ENCODE measurements at places on chromosomes 5 and 9. TPM values are rescaled to one million over a fixed set of nuclear protein-coding genes. Genes with fewer than 3 reads are reported as not detected.

DNA sequence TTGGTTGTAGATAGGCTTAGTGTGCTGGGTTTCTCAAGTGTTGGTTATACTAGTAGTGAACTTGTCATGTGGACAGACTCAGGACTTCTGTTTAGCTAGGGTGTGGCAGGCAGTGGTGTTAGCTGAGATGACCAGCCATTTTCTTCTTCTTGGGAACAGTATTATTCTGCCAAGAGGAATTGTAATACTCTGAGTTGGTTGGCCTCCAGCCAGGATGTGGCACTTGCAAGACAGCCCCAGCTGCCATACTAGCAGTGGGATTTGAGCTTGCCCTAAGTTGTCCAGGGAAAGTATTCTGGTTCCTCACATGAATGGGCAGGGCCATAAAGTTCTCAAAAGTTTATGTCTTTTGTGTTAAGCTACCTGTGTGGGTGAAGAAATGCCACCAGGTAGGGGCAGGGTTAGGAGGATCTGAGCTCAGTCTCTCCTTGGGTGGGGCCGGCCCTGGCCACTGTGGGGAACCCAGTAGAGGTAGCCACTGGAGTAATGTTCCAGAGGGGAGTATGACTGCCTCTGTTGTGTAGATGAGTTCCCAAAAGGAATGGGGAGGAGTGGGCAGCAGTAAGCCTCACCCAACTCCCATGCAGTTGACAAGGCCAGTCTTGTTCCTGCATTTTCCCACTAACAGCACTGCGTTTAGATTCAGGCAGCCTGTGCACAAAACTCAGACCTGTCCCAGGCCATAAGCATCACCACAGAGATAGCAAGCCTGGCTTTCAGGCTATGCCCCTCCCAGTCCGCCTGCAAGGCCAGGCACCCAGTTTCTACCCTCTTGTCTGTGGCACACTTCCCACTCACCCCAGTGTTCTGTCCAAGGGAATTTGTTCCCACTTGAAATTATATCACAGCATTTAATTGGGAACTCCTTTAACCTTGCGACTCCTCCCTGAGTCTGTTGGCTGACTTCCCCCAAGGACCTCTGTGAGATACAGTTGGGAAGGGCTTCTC lies 250.7 kb downstream of the ANXA1 start:
- no peak for DNase-seq

Gene PCDHGA7
- polyA plus RNA-seq, result 1.7 TPM

Gene CDKN2B
- 0.79 TPM for polyA plus RNA-seq

Gene PCDHB5
- 2.7 TPM for polyA plus RNA-seq

Gene DBH
- 0.45 TPM for polyA plus RNA-seq

DNA sequence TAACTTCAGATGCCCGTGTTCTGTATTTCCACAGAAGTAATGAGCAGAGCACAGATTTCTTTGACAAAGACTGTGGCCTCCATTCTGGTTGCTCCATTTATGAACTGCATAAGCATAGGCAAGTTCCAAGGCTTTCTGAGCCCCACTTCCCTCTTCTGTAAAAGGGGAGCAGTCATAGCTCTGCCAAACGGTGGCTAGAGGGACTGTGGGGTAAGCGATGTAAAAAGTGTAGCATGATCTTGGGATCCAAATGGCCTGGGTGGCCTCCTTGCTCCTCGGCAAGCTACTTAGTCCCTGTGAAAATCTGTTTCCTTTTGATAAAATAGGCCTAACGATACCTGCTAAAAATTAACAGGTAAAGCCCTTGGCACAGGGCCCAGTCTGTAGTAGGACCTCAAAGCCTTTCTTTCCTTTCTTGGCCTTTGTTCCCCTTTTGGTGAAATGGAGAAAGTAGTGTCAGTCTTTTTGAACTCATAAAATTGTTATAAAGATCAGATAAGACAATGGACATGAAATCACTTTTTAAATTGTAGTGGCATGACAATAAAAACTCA lies 646.6 kb downstream of the ACTL7B start:
- no peak for DNase-seq

DNA sequence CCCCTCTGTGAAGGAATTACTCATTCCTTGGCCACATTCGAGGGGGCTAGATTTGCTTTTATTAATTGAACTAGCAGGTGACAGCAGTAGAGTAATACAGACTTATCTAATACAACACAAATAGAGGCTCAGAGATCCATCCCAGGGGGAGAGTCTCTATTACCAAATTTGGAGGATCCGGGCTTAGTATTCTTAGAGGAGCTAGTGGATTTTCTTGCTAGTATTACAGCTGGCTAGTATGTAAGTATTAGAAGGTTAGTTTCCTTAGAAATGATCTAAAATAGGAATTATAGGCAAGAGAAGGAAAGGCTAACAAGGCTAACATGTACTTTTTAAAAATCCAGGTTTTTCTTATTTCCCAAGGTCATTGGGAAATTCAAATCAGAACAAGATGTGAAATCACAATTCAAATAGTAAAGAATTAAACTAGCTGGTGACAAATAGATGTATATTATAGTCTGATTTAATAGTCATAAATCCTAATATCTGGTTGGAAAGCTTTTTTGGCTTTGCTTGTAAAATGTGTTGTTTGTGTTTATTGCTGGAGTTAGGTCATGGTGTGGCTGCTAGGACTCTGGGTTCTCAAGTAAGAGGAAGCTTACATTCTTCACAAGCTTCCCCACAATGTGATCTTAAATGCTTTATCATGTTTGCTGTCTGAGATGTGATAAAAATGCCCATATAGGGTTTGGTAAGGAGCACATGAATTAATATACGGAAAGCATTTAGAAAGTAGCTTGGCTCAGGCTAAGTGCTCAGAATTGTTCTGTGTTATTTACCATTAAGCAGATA lies 160.4 kb upstream of the MPDZ start:
- DNase-seq, result no peak

Gene IL9
- polyA plus RNA-seq, result not detected

Gene CER1
- polyA plus RNA-seq, result not detected

DNA sequence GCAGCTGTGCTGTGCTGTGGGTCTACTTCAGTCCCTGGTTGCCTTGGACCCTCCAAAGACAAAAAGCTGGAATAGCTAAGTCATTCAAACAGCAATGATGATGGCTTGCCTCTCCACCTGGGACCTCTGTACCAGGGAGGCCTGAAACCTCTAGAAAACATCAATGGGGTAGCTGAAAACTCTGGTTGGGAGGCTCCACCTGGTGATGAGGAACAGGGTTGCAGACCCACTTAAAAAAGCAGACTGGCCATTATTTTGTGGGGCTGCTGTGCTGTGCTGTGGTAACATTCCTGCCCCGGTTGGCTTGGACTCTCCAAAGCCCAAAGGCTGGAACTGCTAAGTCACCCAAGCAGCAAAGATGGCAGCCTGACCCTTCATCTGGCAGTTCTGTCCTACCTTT lies 839.3 kb upstream of the ARRDC3 start:
- DNase-seq, result no peak

Gene DND1
- polyA plus RNA-seq, result not detected

Gene MYMK
- polyA plus RNA-seq, result 44.1 TPM

Gene ISL1
- 0.13 TPM for polyA plus RNA-seq

Gene SH3TC2
- polyA plus RNA-seq, result 2.3 TPM

DNA sequence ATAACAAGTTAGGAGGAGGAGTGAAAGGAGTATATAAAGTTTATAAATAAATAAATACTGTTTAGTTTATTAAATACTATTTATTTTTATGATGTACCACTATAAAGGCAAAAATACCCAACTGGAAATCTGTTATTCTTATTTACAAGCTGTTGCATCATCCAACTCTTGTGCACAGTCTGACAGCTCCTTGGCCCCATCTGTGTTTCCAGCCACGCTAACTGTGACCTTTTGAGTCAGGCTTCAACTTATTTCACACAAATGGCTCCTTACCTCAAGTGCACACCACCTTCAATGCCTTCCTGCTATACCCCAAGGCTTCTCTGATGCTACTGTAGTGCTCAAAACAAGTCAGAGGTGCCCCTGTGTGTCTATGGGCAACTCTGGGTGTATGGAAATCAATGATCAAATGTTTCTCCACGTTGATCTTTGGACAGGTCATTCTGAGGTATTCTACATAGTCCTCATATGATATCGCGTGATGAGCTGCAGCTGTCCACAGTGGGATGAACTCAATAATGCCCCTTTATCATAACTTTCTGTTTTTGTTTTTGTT lies 303.2 kb upstream of the GRAMD2B start:
- DNase-seq, result no peak

DNA sequence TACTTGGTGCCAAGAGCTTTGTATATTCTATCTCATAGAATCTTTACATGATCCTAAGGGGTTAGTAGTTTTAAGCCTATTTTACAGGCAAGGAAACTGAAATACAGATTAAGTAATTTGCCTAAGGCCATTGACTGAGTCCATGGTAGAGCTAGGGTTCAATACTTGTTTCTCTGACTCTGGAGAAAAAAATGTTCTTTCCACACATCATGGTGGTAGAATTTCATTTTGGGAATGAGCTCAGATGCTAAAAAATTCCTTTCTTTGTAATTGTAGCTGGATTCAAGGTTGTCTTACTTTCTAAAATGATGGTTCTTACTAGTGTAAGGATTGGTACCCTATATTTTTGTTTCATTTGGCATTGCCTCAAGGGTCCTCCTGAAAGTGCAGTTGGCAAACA lies 86.0 kb downstream of the ANKRD55 start:
- DNase-seq, result no peak

GRCh38 chr9:112551641-112552040 lies 65.0 kb downstream of the KIAA1958 start:
- DNase-seq, result no peak

DNA sequence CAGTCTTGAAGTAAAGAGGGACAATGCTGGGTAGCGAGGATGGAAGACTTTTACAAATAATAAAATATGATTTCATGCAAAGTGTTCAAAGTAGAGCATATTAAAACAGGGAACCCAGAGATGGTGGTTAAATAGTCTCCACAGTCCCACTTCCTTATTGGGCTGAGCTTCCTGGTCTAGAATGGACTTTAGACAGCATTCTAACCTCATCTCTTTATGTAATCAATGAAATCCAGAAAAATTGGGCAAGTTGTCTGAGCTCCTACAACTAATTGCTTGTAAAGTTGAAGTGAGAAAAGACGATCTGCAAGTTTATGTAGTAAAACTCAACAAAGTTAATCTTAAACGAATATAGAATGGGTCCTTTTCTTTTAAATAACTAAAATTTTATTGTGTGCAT lies 328.9 kb downstream of the PJA2 start:
- DNase-seq, result no peak
